Right renal cortex interstitium (tissue), 3 donors: ENCODE measurements at places on chromosomes 3 and 15.

DNA sequence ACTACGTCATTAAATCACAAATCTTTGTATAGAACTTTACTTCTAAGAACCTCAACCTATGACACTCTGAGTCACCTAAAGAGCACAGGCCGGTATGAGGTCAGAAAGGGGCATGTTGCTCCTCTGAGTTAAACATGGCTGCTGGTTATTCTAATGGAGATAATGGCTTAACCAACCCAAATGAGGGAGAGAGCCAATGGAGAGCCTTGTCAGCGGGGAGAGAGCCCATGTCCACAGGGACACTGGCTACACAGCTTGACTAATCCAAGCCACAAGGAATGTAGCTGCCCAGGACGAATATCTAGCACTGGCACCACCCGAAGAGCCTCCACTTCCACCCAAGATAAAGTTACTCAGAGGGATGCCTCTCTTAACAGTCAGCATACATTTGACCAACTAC, 77.0 kb upstream of the STAC start:
- no peak for DNase-seq

GRCh38 chr3:143972155-143972504, 507 bp downstream of the DIPK2A start:
- DNase-seq, result no peak

GRCh38 chr3:50676031-50676705, 1.4 kb downstream of the DOCK3 start:
- DNase-seq, result no peak

DNA sequence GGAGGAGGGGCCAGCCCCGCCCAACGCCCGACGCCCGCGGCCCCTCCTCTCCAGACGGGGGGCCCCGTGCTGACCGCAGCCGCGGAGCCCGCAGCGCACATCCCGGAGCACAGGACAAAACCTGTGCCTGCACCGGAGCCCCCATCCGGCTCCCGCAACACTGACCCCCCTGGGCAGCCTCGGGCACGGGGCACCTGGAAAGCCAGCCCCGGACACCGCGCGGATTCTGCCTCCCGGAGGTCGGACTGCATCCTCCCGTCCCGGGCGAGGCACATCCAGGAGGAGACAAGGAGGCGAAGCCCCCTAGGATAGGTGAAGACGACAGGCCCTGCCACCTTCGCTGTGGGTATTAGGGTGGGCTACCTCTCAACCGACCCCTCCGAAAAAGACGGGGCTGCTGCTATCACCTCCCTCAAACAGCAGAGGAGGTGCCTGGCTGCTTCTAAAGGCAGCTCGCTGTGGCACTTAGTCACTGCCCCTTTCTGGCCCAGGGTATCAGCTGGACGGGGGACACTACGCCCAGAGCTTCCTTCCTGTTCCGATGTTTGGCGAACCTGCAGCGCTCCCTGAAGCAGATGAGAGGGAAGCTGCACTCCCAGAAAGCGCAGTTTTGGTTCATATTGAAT, 10.6 kb downstream of the XXYLT1 start:
- no peak for DNase-seq

DNA sequence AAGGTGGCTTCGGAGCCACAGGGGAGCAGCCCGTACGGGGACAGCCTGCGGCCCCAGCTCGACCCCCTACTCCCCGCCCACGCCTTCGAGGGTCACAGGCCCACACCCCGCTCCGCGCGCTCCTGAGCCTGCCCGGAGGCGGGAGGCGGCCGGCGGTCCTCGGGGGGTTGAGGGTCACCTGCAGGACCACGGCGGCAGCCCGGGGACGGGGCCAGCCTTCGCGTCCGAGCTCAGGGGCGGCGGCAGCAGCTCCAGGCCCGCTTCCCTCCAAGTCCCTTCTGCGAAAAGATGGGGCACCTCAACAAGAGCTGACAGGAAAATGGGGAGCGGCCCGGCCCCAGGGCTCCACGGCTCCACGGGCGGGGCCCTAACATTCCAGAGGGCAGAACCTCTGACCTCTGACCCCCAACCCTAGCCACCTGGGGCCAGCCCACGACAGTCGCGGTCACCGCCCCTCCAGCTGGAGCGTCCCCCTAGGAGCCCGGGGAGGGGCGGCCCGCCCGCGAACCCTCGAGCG, 428 bp downstream of the LYSMD4 start:
- no peak for DNase-seq

DNA sequence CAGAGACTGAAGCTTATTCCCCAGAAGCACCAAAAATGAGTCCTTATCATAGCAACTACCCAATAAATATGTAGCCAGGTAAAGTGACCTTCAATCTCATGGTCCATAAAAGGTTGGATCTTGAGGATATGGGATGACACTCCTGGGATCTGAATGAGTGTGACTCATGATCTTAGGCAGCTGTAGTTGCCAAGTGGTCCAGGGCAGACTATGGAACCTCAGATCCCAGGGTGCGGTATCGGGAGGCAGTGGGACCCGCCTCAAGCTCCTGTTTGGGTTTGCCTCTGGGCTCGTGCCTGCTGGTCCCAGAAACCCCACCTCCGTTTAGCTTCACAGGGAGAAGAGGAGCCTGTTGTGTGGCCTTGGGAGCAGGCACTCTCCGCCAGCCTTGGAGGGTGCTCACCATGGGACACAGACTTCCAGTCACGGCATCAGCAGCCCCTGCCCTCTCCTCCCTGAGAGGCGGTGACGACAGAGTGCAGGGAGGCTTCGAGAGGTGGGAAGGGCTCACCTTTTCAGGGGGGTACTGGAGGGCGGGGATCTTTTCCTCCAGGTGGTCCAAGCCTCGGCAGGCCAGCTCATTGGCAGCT, 8.1 kb downstream of the PLIN1 start:
- no peak for DNase-seq

GRCh38 chr3:186254676-186255650, 107.1 kb downstream of the DGKG start:
- no peak for DNase-seq

GRCh38 chr3:43620831-43621655, 768 bp downstream of the ANO10 start:
- peak; percentile 32 for DNase-seq

DNA sequence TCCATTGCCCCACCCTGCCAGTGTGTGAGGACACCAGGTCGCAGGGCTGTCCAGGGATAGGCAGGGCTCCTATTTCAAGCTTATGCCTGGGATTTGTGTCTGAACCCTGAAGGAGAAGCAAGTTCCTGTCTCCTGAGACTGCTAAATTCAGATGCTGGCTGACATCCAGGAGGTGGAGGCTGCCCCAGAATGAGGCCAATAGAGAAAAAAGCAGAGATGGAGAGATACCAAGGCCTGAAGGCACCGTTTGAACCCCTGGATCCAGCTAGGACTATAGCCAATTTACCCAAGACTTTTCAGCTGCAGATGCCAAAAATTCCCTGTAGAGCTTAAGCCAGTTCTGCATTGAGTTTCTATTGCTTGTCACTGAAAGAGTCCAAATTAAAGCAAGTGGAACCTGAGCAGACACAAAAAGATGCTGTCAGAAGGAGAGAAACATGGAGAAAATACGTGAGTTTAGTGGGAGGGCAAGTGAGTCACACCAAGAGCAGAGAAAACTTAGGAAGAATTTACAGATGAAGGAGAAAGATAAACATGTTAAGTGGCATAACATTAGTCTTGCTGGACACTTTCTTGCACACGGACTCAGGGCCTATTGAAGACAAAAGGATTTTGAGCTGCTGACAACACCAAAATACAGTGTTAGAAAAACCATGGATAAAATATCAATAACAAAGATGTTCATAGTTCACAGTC, 148.6 kb downstream of the CNTN3 start:
- no peak for DNase-seq

- no peak for DNase-seq
Measured at GRCh38 chr15:84604826-84605553, 4.2 kb downstream of the ZSCAN2 start.

- peak; percentile 19 for DNase-seq
Measured at GRCh38 chr3:12049675-12050074, 45.5 kb downstream of the SYN2 start.

GRCh38 chr3:99134986-99135385, 233.5 kb upstream of the DCBLD2 start:
- DNase-seq, result no peak

- no peak for DNase-seq
Measured at GRCh38 chr15:79863886-79864285, 32.9 kb downstream of the MTHFS start.

DNA sequence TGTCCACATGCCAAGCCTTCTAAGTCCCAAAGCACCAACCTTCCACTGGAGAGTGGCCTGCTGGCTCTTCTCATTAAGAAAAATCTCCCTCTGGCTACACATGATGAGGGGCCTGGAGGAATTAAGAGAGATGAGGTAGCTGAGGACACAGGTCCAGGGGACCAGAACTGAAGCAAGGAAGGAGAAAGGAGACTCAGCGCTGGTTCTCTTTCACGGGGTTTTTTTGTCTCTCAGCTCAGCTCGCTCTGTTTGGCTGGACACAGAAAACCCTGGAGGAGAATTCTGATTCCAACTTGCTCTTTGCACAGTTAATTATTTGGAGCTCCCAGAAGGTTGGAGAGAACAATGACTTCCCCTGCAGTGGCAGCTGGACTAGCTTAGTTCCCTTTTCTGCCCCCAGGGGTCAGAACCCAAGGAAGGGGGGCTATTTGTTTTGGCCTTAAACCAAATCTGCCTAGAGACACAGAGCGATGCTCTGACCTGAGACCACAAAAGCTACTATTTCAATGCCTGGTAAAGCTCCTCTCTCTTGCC, 507.6 kb downstream of the FHIT start:
- DNase-seq, result peak; percentile 76

- no peak for DNase-seq
Measured at GRCh38 chr3:41200669-41201021, 1.3 kb downstream of the CTNNB1 start.

DNA sequence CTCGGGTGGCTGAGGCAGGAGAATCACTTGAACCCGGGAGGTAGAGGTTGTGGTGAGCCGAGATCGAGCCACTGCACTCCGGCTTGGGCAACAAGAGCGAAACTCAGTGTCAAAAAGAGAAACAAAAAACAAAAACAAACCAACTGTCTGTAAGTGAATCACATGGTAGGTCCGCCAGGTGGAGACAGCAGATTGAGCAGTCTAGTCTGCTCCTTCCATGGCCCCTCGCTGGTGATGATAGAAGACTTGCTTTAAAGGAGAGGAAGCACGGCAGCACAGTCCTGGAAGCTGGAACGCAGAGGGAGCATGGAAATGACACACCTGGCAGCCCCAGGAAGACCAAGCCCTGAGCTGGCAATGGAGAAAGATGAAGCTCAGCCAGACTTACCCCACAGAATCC, 31.4 kb upstream of the MGLL start:
- no peak for DNase-seq

GRCh38 chr15:60081976-60082375, 77.9 kb downstream of the FOXB1 start:
- no peak for DNase-seq

DNA sequence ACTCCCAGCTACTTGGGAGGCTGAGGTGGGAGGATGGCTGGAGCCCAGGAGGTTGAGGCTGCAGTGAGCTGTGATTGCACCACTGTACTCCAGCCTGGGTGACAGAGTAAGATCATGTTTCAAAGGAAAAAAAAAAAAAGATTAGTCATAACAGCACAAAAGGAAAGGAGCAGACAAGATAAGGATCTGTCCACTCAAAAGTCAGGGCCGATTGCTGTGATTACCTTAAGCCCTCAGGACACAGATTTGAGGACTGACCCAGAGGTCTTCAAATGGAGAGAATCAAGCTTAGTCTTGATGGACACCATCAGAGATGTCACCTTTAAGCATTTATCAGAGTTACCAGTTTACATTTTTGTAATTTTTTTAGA, 23.9 kb upstream of the HEG1 start:
- DNase-seq, result no peak

GRCh38 chr3:116302087-116302747, 143.1 kb downstream of the LSAMP start:
- DNase-seq, result no peak

DNA sequence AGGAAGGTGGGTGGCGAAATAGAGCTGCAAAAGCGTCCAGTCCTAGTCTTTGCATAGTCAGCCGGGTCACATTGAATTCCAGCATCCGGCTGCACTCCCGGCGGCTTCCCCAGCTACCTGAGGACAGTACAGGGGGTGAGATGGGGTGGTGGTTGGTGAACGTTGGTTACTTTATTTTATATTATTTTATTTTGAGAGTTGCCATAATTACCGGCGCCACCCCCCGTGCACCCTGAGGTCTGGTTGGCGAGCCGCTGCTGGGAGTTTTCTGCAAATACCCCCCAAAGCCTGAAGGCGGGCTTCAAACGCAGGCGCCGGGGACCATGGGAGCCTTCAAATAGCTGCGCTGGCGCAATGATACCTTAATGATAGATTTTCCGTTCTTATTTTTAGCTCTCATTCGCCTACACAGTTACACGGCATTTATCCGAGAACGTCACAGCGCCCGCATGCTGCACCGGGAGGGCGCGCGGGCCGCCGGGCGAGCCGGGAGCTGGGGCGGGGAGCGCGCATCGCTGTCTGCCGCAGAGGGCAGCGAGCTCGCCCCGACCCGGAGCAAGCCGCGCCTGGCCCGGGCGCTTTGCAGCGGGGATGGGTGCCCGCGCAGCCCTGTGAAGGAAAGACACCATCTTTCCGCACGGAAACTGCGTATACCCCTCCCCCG, 756 bp upstream of the RASGRF1 start:
- DNase-seq, result no peak

- DNase-seq, result no peak
Measured at GRCh38 chr3:152126260-152126659, 142.5 kb upstream of the MBNL1 start.

DNA sequence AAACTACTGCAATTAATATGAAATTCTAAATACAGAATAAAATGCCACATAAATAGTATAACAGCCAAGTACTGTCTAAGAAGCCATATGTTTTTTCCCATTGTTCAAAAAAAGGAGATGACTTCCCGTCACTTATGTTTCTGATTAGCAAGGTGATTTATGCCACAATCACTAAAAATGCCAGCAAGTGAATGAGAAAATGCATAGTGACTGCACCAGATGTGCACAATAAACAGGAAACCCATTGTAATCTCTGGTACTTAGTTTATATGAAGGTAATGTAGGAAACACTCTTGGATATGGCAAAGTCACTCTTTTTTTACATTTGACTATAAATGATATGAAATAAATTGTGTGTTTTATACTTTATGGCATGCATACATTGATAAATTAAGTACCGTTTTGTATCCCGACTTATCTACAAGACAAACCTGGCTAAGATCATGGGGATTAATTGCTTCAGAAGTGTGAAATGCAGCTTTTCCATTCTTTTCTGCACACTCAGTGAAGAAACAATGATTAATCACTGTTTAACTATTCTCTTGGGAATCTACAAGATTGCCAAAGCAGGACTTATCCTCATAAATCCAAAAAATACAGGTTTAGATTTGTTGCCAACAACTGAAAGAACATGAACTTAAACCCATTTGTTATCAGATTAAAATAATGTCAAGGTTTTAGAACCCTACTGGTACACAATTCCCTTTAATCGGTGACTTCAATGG, 164.5 kb downstream of the TBC1D5 start:
- no peak for DNase-seq

- DNase-seq, result no peak
Measured at GRCh38 chr3:64518496-64518895, 169.3 kb downstream of the ADAMTS9 start.

DNA sequence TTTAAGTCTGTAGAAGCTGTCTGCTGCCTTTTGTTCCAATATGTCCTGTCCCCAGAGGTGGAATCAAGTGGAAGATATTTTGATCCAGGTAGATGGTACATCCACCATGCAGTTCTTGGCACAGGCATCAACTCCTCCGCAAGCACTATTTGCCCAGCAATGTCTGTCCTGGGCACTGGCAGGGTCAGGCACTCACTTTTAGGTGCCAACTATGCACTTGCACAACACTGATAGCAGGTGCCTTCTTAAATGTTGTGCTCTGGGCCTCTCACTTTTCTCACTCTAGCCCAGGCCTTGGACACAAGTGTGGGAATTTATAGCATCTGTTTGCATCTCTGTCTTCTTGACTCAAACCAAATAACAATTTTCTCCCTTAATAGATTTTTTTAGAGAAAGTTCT, 140.5 kb upstream of the UBE2E2 start:
- no peak for DNase-seq
